NCI-H2227 treated with DMSO at 0.1 percent for 48 hours (cell line): ENCODE measurements at places on chromosomes 3 and 15.

DNA sequence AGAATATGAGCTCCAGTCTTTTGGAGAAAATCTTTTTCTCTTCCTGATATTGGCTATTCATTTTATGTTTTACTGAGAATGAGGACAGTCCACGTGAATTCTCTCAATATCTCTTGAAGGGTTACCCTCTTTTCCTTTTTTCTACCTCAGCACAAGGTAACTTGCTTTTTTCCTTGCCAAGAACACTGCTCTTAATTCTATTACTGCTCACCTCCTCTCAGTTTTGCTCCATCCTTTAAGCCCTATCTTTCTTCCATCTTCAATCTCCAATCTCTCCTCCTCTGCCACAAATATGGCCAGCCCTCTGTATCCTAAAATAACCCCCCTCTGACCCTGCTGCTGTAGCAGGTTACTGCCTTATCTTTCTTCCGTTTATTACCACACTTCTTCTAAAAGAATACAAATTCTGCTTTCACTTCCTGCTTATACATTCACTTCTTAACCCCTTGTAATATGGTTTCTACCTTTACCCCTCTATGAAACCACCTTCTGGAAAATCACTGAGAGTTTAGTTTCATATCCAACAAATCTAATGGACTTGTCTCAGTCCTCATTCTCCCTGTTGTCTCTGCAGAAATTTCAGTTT is 89.0 kb downstream of the NFKBIZ start:
- DNase-seq, result no peak

DNA sequence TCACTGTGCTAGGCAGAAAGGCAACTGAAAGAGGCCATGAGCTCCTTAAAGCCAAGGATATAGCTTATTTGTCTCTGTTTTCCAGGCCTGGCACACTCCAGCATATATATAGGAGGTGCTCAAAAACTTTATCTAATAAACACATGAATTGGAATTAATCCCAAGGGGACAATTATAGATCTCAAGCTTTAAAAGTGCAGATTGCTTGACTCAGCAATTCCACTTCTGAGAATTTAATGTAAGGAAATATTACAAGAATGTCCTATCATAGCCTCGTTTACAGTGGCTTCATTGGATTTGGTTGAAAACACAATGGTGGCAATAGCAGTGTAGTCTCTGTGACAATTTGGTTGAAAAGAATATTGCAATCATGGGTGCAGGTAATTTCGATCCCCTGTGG is 267.3 kb downstream of the SHQ1 start:
- no peak for DNase-seq

DNA sequence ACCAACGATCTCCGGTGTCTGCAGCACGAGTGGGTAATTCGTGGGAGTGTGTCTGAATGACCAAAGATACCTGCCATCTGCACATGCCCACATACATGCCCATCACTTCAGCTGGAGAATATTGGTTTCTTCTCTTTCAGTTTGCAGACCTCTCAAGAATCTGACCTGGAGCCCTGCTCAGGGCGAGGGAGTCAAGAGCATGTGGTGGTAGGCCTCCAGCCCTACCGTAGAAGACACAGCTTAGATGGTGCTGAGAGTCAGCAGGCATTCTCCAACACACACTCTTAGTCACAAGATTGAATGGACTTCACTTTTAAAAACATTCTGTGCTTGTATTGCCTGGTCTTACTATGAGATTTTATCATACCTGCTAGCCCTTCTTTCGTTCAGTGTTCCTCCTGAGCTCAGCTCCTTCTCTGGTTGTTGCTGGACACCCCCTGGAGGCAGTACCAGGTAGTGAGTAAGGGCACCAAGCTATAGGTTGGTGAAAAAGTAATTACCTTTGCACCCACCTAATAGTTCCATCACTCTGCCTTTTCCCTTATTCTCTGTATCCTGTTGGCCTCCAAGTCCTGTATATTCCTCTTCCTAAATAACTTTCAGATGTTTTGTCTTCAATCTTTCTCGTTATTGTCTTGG is 252.0 kb downstream of the CACNA2D3 start:
- no peak for DNase-seq

- DNase-seq, result no peak
Observed at GRCh38 chr3:68631850-68632545, 300.3 kb downstream of the TAFA4 start.

DNA sequence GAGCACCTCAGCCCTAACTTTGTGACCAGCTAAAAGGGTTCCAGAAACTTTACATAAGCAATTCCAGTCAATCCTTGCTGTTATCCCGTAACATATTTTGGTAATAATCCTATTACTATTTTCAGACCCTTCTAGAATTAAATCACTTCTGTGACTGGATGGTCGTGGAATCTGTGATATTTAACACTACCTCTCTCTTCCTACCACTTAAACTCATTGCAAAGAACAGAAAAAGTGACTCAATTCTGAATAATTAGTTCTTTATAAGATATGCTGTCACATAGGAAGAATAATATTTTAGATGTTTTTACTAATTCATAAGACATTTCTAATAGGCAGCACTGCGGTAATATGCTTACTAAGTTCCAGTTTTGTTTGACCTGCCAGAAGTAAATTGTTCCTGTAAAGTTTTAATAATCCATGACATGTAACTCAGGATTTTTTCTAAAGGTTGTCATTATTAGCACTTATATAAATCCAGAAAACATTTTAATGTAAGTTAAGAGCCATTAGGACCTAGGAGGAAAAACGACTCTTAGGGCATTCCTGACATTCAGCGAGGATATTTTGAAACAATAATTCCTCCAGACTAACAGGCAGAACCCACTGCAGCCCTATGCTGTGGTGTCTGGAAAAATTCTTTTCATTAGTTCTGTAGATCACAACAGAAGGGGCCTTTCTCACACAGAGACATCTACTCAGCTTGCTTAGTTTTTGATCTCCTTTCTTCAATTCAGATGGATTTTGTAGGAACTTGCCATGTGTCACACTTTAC is 113.3 kb upstream of the MBNL1 start:
- no peak for DNase-seq

- DNase-seq, result no peak
Observed at GRCh38 chr3:52227117-52227516, 1.7 kb upstream of the TLR9 start.

GRCh38 chr15:27705056-27705455 is 394.1 kb downstream of the OCA2 start:
- DNase-seq, result no peak

- DNase-seq, result no peak
Observed at GRCh38 chr3:143035466-143036211, 34.3 kb downstream of the U2SURP start.
